ENCODE measurements at places on chromosomes 2 and 18. TPM values are rescaled to one million over a fixed set of nuclear protein-coding genes. Genes with fewer than 3 reads are reported as not detected.

DNA sequence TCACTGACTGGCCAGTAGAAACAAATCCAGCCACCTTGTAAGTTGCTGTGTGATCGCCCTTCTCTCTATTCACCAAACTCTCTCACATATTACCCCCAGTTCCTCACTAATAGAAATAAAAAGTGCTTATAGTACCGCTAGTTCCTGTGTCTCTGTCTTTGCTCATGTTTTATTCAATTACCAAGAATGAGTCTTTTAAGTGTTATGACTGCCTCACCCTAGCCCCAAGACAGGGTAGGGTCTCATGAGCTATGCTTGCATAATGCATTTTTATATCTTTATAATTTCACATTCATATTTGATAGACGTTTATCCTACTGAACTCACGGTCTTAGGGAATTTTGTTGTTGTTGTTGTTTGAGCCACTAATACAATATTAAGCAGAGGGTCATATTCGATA is 109.6 kb upstream of the DOK6 start:
- H3K27ac ChIP-seq, result no peak overlapping the region
- H3K36me3 ChIP-seq, result no peaks in the 10 kb centered on the region
- H3K27me3 ChIP-seq, result no peaks in the 10 kb centered on the region
- no peak overlapping the region for H3K4me3 ChIP-seq
- no peak for DNase-seq

GRCh38 chr2:236768393-236769140 is 198.9 kb downstream of the ACKR3 start:
- H3K27me3 ChIP-seq, result no peaks in the 10 kb centered on the region
- no peaks in the 10 kb centered on the region for H3K4me1 ChIP-seq
- no peaks in the 10 kb centered on the region for H3K36me3 ChIP-seq
- DNase-seq, result no peak
- no peak overlapping the region for H3K4me3 ChIP-seq

DNA sequence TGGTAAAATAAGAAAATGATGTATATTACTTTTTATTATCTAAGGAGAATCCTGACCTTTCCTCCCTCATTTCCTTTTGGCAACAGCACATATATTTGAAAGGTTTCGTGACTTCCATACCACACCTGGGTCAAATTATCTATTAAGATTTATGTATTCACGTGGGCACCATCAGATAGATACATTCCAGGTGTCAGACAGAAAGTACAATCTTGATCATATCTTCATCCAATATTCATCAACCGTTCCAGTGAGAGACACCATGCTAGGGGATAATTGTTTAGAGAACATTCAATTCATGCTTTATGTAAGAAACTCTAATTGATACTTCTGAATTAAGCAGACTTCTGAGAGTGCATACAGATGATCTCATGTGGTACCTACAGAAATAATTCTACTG is 73.7 kb downstream of the SCN9A start:
- H3K4me1 ChIP-seq, result no peaks in the 10 kb centered on the region
- no peaks in the 10 kb centered on the region for H3K36me3 ChIP-seq
- H3K4me3 ChIP-seq, result no peak overlapping the region
- H3K27me3 ChIP-seq, result no peaks in the 10 kb centered on the region

GRCh38 chr2:207459990-207460757 is 69.6 kb upstream of the CREB1 start:
- DNase-seq, result no peak
- no peak overlapping the region for H3K4me3 ChIP-seq
- H3K27me3 ChIP-seq, result no peaks in the 10 kb centered on the region
- no peaks in the 10 kb centered on the region for H3K4me1 ChIP-seq
- no peak overlapping the region for H3K27ac ChIP-seq

- H3K4me1 ChIP-seq, result no peaks in the 10 kb centered on the region
- no peak overlapping the region for H3K4me3 ChIP-seq
- H3K27me3 ChIP-seq, result no peaks in the 10 kb centered on the region
- H3K36me3 ChIP-seq, result no peaks in the 10 kb centered on the region
These were observed 97.2 kb upstream of the NXPH2 start for GRCh38 chr2:138877421-138877820.

The NT5C1B gene
- total RNA-seq, result not detected

- H3K27ac ChIP-seq, result no peak overlapping the region
- DNase-seq, result peak; percentile 73
- H3K4me1 ChIP-seq, result no peaks in the 10 kb centered on the region
- H3K36me3 ChIP-seq, result no peaks in the 10 kb centered on the region
These were observed 27.6 kb downstream of the CELF4 start for GRCh38 chr18:37537868-37538525.

GRCh38 chr2:20422402-20423271 is 24.2 kb upstream of the RHOB start:
- peak; percentile 49 for DNase-seq
- no peaks in the 10 kb centered on the region for H3K27me3 ChIP-seq
- H3K36me3 ChIP-seq, result no peaks in the 10 kb centered on the region
- no peak overlapping the region for H3K4me3 ChIP-seq
- peak overlapping the region; percentile 73 for H3K27ac ChIP-seq
- peaks cover 13% of the 10 kb centered on the region for H3K4me1 ChIP-seq

- H3K27ac ChIP-seq, result no peak overlapping the region
- no peak for DNase-seq
- H3K4me3 ChIP-seq, result no peak overlapping the region
- H3K36me3 ChIP-seq, result no peaks in the 10 kb centered on the region
- H3K4me1 ChIP-seq, result no peaks in the 10 kb centered on the region
- no peaks in the 10 kb centered on the region for H3K27me3 ChIP-seq
These were observed 162.7 kb downstream of the ARL4C start for GRCh38 chr2:234334151-234334550.

The TTR gene
- total RNA-seq, result not detected

- H3K27me3 ChIP-seq, result no peaks in the 10 kb centered on the region
- no peaks in the 10 kb centered on the region for H3K36me3 ChIP-seq
These were observed 25.1 kb downstream of the MFF start for GRCh38 chr2:227349989-227350612.

The ZAP70 gene
- total RNA-seq, result 25.6 TPM

GRCh38 chr2:65240657-65241056 is 13.0 kb downstream of the ACTR2 start:
- H3K27me3 ChIP-seq, result no peaks in the 10 kb centered on the region
- no peak overlapping the region for H3K4me3 ChIP-seq
- no peak for DNase-seq
- H3K27ac ChIP-seq, result no peak overlapping the region
- H3K4me1 ChIP-seq, result no peaks in the 10 kb centered on the region
- peaks cover 41% of the 10 kb centered on the region for H3K36me3 ChIP-seq

Data from Peyer's patch (tissue), 4 donors.